ENCODE measurements at places on chromosomes 1 and 21.
A peak's percentile ranks its signal among the peaks of the same experiment; 100 is the strongest.

GRCh38 chr1:228398741-228399461 lies 7.7 kb downstream of the TRIM11 start:
- DNase-seq: no peak

- DNase-seq: no peak
These were observed 95.8 kb upstream of the USH2A start for GRCh38 chr1:216518844-216519627.

DNA sequence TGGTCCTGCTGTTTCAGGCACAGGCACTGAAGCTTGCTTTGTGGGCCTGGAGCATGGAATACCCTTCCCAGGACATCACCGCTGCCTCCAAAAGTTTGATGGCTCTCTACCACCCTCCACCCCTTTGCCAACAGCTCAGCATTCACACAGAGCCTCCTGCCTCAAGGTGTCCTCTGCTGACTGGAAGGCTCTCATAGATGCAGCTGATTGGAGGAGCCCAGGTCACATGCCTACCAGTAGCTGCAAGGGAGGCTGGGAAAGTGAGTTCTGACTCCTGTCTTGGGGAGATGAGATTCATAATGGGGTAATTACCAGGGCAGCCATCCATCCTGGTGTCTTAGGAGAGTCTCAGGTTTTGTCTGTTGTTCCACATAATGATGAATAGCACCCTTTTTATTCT lies 124.8 kb upstream of the GRIK3 start:
- DNase-seq: no peak

- DNase-seq: no peak
These were observed 15.1 kb upstream of the CD58 start for GRCh38 chr1:116585886-116586285.

GRCh38 chr1:75861831-75862230 lies 65.1 kb downstream of the MSH4 start:
- no peak for DNase-seq

DNA sequence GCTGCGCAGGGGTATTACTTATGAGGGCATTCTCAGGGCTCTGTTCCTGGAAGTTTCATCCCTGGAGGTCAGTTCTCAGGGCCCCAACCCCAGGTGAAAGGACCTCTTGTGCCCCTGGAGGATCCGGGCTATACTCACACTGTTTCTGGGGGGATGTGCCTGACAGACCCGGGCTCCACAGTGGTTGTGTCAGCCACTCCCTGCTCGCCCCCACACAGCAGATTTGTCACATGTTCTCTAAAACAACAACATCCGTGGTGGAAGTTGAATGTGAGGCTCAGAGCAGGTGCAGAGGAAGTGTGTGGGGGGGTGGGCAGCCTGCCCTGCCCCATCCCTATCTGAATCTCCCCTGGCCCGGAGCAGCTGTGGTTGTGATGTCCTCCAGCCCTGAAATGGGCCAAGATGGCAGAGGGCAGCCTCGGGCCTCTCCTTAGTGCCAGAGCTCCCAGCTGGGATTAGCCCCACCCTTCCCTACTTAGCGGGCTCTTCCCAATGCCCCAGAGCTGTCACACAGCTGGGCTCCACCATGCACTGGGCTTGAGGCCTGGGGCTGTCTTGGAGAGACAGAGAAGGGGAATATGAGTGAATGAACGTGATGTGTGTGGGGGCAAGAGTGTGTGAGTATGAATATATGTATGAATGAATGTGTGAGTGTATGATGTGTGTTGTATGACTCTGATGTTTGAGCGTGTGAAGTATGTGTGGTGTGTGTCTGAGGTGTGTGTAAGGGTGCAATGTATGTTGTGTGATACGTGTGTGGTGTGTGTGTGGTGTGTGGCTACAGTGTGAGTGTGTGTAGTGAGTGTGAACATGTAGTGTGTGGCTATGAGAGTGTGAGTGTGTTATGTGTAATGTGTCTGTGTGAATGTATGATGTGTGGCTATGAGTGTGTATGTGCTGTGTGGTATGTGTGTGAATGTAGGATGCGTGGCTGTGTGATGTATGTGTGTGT lies 1.5 kb upstream of the FCMR start:
- no peak for DNase-seq

GRCh38 chr1:198605406-198605805 lies 33.4 kb upstream of the PTPRC start:
- no peak for DNase-seq

DNA sequence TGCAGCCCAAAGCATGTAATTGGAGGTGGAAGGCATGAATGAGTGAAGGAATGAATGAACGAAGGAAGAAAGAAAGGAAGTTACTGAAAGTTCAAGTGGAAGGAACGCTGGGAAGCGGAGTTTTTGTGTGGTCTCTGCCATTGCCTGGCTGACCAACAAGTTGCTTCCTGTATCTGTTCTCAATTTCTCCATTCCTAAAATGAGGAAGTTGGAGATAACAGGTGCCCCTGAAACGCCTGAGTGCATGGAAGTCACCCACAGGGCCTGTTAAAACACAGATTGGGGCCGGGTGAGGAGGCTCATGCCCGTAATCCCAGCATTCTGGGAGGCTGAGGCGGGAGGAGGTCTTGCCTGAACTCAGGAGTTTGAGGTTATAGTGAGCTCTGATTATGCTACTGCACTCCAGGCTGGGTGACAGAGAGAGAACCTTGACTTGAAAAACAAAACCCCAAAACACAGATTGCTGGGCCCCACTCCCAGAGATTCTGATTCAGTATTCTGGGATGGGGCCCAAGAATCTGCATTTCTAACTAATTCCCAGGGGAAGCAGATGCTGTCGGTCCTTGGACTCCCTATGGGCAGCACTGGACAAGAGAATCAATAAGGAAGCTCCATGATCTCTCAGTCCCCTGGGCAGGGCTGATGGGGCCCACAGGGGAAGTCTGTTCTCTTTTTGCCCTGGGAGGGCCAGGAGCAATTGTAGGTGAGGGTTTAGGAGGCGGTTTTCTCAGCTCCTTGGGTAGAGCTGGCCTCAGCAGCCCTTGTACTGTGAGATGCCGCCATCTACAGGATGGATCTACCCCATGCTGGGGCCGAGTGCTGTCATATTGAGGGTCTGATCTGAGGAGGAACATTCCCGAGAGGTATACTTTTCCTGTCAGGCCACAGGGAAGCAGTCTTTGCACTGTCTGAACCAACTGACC lies 3.3 kb upstream of the CNR2 start:
- DNase-seq: peak; percentile 44

DNA sequence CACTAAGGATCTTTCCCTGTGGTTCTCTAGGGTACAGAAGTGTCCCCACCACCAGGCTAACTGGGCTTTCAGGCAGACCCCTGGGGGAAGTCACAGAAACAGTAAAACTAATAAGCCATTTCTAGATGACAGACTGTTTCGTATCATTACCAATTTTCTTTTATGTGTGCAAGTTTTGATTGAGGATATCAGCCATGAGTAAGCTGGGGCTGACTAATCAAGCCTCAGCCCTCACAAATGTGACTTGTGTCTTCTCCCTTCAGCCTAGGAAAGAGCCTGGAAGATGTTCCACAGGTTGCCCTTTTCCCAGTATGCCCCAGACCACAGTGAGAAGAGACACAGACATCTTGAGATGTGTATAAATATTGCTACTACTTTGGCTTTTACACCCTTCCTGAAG lies 10.5 kb downstream of the PTGFRN start:
- DNase-seq: no peak

GRCh38 chr1:44275991-44276405 lies 62.7 kb downstream of the DMAP1 start:
- no peak for DNase-seq

DNA sequence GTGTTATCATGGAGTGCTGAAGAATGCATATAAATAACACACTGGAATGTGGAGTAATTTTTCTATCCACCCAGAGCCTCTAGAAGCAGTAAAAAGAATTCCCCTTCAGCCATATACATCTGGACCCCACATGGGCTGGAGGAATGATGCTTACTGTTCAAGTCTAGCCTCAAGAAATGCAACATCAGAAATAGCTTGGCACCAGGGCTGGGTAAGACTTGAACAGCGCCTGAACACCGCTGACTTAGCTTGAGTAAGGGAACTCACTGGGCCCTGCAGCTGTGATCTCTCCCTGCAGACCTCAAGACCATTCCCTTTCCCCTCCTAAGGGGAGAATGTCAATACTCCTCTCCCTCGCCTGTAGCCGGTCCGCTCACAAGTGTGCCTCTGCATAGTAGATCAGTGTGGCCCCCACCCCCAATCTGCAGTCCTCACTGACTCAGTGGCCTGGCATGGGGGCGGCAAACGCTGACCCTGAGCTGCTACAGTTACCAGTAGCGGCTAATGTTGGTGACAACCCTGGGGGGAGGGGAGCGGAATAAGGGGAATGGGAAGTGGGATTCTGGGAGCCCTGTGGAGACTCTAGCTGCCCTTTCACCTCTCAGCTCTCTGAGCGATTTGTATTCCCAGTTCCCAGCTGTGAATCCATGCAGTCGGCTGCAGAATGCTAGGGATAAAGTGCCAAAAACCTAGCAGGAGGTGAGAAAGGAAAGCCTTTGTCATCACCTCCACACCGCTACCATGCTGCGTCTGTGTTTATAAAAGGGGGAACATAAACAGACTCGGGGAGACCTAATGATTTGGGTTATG lies 483.9 kb downstream of the DISC1 start:
- DNase-seq: no peak

GRCh38 chr1:3626025-3626424 lies 1.2 kb downstream of the TPRG1L start:
- no peak for DNase-seq

- DNase-seq: no peak
These were observed 72.5 kb downstream of the ST6GALNAC5 start for GRCh38 chr1:76939817-76940216.

GRCh38 chr1:108512239-108513043 lies 47.5 kb upstream of the EEIG2 start:
- no peak for DNase-seq

- no peak for DNase-seq
These were observed 261.4 kb upstream of the USP24 start for GRCh38 chr1:55476445-55477015.

DNA sequence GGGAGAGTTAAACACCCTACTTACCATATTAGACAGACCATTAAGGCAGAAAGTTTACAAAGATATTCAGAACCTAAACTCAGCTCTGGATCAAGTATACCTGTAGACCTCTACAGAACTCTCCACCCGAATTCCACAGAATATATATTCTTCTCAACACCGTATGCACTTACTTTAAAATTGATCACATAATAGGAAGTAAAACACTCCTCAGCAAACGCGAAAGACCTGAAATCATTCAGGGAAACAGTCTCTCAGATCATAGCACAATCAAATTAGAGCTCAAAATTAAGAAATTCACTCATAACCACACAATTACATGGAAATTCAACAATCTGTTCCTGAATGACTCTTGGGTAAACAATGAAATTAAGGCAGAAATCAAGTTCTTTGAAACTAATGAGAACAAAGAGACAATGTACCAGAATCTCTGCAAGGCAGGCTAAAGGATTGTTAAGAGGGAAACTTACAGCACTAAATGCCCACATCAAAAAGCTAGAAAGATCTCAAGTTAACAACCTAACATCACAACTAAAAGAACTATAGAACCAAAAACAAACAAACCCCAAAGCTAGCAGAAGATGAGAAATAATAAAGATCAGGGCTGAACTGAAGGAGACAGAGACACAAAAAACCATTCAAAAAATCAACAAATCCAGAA lies 19.1 kb downstream of the CD84 start:
- DNase-seq: no peak

DNA sequence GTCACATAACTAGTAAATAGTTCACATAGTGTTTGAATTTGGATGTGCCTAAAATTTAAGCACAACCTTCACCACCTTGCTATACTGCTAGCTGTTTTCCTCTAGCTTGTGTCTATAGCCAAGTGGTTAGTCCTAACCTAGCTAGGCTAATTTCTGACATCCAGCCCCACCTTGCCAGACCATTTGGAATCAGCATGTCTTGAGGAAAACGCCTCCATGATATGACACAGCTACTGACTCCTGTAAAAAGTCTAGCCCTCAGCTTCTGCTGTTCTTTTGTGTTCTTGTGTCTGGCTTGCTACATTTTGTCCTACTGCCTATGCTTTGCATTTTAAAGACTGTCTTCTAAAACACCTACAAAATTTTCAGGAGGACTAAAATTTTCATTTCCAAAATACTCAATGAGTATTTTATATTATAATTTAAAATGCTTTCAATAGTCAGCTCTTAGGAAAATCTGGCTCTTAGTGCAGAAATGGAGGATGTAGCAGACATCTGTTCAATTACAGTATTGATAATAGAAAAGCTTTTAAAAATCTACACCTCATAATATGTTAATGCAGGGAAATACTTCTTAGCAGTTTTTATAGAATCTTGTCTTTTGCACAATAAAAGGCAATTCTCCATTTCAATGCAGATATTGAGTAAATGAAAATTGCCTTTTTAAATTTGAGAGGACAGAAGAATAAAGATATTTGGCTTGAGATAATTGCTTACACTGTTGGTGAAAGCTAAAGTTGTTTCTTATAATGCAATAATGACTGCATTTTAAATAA lies 160.8 kb upstream of the APP start:
- no peak for DNase-seq

DNA sequence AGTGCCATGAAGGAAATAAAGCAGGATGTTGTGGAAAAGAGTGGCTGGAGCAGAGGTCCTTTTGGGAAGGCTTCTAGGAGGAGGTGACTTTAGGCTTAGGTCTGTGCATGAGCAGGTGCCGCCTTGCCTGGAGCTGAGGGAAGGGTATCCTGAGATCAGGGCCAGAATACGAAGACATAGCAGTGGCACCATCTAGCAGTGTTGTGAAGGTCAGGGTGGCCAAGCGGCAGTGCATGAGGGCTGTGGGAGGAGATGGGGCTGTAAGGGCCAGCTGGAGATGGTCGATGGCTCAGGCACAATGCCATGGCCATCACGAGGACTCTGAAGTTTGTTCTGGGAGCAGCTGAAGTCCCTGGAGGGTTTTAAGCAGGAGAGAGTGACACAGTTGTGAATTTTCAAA lies 219.5 kb downstream of the PTPRU start:
- no peak for DNase-seq

- DNase-seq: no peak
These were observed 91.9 kb downstream of the TSEN15 start for GRCh38 chr1:184143449-184143848.

GRCh38 chr1:170133766-170134495 lies 11.8 kb upstream of the NTMT2 start:
- no peak for DNase-seq

- no peak for DNase-seq
These were observed 10.3 kb downstream of the PMVK start for GRCh38 chr1:154926201-154926600.

- DNase-seq: no peak
These were observed 115.1 kb downstream of the SLC30A10 start for GRCh38 chr1:219813294-219813693.

DNA sequence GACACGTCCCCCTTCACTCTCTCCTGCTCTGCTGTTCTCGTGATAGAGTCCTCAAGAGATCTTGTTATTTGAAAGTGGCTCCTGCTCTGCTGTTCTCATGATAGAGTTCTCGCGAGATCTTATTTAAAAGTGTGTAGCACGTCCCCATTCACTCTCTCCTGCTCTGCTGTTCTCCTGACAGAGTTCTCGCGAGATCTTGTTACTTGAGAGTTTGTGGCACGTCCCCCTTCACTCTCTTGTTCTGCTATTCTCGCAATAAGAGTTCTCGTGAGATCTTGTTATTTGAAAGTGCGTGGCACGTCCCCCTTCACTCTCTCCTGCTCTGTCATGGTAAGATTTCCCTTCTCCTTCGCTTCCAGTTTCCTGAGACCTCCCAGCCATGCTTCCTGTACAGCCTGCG lies 47.9 kb downstream of the SMYD3 start:
- no peak for DNase-seq

- DNase-seq: no peak
These were observed 28.5 kb downstream of the DLGAP3 start for GRCh38 chr1:34900775-34901502.

Measured in retinal pigment epithelial cell (primary cell).